Stimulated activated CD4-positive, alpha-beta T cell treated with anti-CD3 and anti-CD28 coated beads, Interleukin-1b, Interleukin-23, amount 100 ng/mL, for 48 hours (primary cell): ENCODE measurements at places on chromosomes 1 and 21.
A peak's percentile ranks its signal among the peaks of the same experiment; 100 is the strongest.

DNA sequence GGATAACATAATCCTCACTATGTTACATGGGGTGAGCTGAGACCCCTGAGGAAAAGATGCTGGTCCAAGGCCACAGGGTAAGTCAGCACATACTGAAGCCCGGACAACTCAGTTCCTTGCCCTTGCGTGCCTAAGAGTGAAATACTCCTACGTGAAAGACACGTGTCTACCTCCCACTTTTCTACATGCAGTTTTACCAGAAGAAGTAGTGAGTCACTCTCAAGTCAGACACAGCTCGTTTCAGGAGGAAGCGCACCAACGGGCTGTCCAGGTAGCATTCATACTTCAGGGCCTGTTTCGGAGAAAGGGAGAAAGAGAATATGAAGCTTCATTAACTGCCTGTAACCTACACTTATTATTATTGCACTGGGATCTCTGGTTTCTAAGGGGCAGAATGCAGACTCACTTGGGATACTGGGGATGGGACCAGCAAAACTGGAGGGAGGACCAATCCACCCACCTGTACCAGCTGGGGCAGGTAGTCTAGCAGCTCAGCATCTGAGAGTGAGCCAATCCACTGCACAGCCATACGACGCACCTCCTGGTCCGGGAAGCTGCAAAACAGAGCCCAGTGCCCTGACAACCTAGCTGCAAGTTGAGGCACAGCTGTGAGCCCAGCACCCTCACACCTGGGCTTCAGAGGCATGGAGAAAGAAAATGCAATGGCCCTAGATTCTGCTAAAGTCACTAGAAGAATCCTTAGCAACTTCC is 32.4 kb upstream of the PPP1R15B start:
- DNase-seq, result peak; percentile 37

DNA sequence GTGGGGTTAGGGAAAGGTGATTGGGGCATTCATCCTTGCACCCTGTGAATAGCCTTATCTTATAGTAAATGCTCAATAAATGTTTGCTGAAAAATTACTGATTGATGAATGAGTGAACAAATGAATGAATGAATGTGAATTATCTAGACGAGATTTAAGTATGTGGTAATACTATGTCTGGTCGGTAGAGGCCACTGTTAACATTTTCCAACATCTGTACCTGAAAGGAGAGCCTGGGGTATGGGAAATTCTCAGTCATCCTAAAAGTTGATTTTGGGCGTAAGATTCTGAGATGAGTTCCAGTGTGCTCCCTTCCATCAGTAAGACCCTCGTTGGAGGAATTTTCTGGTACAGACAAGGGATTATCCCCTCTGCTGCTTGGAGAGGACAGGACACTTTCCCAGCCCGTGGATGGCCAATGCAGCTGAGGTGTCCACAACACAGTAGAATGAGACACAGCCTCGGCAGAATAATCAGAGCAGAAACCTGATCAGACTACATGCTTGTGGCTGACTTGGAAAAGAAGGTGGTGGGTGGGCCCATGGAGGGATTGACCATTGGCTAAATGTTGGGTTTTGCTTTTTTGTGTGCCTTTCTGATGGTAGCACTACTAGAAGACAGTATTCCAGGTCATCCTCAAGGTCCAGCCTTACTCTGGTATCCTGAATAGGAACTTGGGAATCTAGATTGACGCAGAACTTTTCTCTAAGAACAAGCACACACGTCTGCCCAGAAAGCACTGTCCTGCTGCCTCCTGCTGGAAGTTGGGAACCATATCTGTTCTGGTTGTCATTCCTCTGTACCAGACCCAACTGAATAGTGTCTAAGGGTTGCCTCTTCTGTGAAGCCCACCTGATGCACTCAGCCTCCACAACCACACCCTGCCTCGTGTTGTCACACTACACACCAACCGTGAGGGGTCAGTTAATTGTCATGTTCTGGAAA is 262.0 kb downstream of the TNR start:
- DNase-seq, result no peak

- no peak for DNase-seq
Measured at GRCh38 chr1:85502625-85503083, 37.7 kb upstream of the DDAH1 start.

- DNase-seq, result no peak
Measured at GRCh38 chr1:200899451-200899915, 4.8 kb downstream of the INAVA start.

GRCh38 chr1:17335821-17336710 is 28.1 kb downstream of the PADI4 start:
- peak; percentile 69 for DNase-seq

GRCh38 chr1:156485984-156486383 is 14.6 kb downstream of the MEF2D start:
- no peak for DNase-seq

DNA sequence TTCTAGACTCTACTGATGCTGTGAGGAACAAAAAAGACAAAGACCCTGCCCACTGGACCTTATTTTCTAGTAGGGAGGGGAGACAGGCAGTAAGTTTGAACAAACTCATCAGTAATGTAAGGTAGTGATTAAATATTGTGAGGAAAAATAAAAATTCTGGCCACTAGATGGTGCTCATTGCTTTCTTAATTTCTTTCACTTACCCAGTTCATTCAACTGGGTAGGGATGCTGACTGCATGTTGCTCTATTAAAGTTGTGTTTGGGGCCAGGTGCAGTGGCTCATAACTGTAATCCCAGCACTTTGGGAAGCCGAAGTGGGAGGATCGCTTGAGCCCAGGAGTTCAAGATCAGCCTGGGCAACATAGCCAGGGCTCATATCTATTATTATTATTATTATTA is 6.3 kb upstream of the KYAT3 start:
- no peak for DNase-seq

DNA sequence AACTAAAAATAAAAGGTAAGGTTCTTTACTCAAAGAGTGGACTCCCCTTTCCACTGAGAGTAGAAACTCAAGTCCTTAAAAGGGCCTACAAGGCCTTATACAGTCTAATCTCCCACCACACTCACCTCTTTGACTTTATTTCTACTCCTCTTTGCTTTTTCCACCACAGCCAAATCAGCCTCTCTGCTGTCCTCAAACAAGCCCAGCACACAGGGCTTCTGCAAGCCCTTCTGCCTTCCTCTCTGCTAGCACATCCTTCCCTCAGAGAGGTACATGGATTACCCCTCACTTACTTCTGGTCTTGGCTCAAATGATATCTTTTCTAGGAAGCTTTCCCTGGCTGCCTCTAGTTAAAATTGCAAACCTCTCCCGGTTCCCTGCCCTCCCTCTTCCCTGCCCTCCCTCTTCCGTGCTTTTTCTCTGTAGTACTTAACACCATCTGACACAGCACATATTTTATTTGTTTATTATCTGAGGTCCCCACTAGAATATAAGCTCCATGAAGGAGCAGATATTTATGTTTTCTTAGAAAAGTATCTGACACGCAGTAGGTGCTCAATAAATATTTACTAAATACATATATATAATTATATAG is 1.7 kb downstream of the LYST start:
- no peak for DNase-seq

DNA sequence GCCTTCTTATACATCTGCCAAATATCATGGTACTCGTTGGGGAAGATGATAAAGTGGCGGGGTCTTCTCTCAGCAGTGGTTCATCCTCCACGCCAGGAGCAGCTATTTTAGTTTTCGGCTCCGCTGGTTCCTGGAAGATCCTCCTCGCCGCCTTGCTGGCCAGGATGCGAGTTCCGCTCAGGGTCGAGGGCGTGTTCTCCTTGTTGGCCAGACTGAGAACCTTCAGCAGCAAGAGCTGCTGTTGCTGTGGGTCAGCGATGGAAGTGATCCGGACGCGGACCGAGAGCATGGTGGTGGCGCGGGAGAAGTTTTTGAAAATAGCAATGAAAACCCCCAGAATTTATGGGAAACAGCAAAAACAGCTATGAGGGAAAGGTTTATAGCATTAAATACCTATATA is 11.4 kb upstream of the CFAP126 start:
- DNase-seq, result no peak

GRCh38 chr1:26820784-26821269 is 5.7 kb upstream of the ZDHHC18 start:
- no peak for DNase-seq

DNA sequence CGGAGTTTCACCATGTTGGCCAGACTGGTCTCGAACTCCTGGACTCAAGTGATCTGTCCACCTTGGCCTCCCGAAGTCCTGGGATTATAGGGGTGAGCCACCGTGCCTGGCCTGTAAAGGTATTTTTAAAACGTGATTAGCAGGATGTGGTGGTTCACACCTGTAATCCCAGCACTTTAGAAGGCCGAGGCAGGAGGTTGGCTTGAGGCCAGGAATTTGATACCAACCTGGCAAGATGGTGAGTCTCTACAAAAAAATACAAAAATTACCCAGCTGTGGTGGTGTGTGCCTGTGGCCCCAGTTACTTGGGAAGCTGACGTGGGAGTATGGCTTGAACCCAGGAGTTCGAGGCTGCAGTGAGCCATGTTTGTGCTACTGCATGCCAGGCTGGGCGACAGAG is 43.3 kb upstream of the SOD1 start:
- DNase-seq, result no peak

DNA sequence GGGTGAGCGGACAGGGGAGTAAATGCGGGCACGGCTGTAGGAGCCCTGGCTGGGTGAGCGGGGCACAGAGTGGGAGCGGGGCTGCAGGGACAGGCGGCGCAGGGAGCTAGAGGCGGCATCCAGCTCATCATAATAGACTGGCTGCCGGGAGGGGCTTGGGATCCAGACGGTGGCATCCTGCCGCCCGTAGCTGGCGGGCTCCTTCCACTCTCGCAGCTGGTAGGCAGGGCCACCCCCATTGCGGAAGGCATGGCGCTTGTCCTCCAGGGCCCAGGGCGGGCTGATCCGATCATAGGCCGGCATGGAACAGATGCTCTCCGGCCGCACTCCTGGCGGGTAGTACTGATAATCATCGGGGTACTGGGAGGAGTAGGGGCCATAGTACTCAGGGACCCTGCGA is 43.7 kb upstream of the GOLT1A start:
- DNase-seq, result no peak

- DNase-seq, result no peak
Measured at GRCh38 chr1:234473118-234473517, 5.9 kb downstream of the TARBP1 start.

- DNase-seq, result no peak
Measured at GRCh38 chr1:230112131-230112701, 45.2 kb downstream of the GALNT2 start.

- no peak for DNase-seq
Measured at GRCh38 chr1:50262436-50262835, 153.7 kb downstream of the ELAVL4 start.

DNA sequence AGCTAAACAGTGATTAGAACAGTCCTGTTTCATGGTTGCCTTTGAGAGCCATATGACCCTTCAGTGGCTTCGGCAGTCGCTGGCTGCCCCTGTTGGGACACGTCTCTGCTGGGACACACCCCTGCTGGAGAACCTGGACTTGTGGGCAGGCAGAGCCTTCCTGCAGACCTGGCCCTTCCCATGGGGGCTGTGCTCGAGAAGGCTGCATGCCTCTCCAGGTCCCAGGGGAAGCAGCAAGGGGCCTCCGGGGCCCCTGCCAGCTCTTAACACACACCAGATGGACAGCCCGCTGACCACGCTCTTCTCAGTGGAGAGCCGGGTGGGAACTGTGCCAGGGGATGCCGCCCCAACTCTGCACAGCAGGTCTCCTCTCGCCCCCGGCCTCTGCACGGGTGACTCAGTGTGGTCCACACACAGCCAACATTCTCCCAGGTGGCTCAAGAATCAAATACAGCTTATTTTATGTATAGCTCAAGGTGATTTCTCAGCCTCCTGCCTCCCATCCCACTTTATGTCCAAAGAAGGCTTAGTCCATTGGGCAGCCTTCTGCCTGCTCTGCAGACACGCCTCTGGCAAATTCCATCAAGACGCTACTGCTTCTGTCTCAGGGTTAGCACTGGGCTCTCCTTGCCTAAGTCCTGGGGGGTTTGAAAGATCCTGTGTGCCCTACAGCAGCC is 450.8 kb downstream of the KIF26B start:
- no peak for DNase-seq

GRCh38 chr1:203985044-203985443 is 87.9 kb upstream of the SOX13 start:
- DNase-seq, result no peak

- no peak for DNase-seq
Measured at GRCh38 chr21:45963232-45963570, 18.4 kb upstream of the COL6A1 start.

DNA sequence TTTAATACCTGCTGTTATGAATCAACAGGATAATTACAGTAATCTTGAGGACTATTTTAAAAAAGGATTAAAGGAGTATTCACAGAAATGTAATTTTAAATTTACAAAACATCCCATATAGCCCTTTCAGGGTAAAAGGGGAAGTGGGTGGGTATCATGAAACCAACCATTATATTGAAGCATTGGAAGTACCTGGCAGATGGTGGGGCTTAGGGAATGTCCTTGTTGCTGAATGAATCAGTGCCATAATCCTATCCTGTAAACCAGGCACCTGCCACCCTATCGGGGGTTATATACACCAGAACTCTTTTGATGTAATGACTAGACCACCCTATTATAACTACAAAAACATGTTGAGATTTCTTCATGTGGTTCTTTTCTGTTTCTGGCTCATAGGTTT is 30.4 kb downstream of the CDC14A start:
- DNase-seq, result no peak

DNA sequence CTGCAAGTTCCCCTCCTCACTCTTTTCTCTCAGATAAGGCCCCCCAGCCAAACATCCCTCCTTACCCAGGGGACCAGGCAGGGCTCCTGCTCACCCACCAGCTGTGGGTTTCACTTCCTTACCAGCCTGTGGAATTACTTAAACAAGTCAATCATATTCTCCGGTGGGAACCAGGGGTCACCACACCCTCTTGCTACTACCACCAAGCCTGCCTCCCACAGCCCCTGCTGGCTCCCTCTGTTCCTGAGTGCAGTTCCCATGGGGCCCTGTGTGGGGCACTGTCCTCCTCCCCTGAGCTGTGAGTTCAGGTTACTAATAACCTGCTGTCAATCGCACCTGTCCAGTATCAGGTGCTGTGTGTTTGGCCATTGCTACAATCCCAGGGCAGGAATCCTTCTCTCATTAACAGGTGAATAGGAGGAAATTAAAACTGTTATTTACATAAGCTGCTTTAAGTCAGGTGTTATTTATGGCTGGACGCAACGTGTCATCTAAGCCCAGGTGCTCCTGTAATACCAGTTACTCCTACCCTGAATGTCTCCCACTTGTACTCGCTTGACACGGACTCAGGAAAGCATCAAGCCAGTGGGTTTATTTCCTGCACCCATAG is 53.1 kb upstream of the LBR start:
- peak; percentile 58 for DNase-seq

DNA sequence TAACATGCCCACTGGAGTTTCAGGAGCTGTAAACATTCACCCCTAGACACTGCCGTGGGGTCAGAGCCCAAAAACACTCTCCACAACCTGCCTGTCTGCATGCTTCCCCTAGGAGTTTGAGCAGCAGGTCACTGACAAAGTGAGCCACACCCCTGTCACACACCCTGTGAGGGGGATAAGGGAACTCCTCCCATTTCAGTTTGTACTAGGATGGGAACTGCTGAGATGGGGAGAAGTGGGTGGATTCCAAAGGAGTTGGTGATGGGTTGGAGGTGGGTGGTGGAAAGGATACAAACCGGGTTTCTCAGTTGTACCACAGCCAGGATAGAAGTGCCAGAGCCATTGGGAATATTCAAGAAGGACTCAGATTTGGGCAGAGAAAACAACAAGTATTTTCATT is 140.2 kb downstream of the MIS18A start:
- DNase-seq, result no peak

- no peak for DNase-seq
Measured at GRCh38 chr1:56107275-56107638, 472.1 kb downstream of the PLPP3 start.
